ENCODE measurements at places on chromosomes 3 and 15.

GRCh38 chr3:165883863-165884478 is 46.7 kb upstream of the BCHE start:
- no peak for DNase-seq

GRCh38 chr3:13504161-13504831 is 24.2 kb downstream of the HDAC11 start:
- DNase-seq = no peak

- DNase-seq = peak; percentile 1
Observed at GRCh38 chr3:55965776-55966175, 478.7 kb upstream of the WNT5A start.

DNA sequence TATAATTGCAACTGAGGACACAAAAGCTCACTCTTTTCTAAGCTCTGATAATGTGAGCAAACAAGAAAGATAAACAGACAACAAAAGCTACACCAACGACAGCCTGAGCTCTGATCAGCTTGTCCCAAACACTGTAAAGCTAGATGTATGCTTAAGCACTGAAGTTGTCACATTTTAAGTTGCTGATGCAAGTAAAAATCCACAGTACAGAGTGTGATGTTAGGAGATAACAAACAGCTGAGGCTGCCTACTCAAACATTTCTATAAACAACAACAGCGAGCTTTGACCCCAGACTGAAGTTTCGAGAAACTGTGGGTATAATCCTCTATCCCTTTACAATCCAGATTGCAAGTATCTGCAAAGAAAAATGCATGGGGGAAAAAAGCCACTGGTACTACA is 10.7 kb downstream of the MTHFS start:
- no peak for DNase-seq

- DNase-seq = no peak
Observed at GRCh38 chr3:64008487-64009351, 14.6 kb downstream of the PSMD6 start.

DNA sequence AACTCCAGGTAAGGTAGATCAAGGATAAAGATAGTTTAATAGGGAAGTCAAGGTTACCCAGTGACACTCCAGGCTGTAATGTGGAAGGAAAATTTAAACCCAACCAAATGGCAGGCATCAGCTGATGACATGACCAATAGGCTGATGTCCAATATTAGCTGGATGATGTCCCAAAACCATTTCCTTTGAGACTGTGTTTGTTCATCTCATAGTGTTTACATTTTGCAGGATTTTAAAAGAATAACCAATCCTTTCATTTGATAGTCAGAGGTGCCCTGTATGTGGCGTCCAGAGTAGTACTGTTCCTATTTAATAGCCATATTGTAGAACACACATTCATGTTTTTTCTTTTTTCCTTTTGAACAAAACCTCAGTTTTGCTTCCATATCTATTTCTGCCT is 23.3 kb upstream of the TMEM158 start:
- no peak for DNase-seq

DNA sequence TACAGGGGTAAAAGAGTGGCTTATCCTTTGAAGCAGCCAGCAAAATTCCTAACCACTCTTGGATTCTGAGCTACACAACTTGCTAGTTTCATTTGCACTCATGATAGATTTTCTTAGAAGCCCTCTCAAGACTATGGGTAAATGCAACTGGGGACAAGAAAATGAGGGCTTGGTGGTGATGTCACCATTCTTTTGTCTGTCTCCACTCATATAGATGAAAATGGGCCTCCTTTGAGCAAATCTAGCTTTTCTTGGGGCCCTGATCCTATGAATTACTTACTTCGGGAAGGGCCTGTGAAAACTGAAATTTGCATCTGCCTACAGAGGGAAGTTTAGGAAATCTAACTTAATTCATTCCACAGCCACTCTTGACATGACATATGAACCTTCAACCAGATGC is 486.3 kb downstream of the MAGI1 start:
- DNase-seq = no peak

- DNase-seq = no peak
Observed at GRCh38 chr3:193574488-193575070, 18.4 kb upstream of the OPA1 start.

GRCh38 chr3:191342411-191342810 is 12.1 kb upstream of the UTS2B start:
- DNase-seq = no peak

GRCh38 chr3:132978464-132978863 is 59.7 kb upstream of the TMEM108 start:
- DNase-seq = no peak

GRCh38 chr3:67090474-67090873 is 92.4 kb downstream of the KBTBD8 start:
- no peak for DNase-seq

DNA sequence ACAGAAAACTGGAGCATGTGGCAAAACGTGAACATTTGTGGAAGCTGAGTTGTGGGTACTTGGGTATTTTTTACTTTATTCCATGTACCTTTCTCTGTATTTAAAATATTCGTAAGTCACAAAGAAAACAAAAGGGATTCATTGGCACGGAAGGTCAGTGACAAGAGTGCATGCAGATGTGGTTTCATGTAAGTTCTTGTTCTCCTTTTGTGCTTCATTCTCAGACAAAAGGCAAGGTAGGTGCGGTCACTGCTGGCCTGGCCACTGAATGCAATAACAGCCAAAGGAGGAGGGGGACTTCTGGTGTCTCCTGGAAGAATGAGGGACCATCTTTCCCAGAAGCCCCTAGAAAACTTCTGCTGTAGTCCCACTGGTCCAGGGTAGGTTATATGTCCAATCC is 200.0 kb upstream of the TOPAZ1 start:
- no peak for DNase-seq

DNA sequence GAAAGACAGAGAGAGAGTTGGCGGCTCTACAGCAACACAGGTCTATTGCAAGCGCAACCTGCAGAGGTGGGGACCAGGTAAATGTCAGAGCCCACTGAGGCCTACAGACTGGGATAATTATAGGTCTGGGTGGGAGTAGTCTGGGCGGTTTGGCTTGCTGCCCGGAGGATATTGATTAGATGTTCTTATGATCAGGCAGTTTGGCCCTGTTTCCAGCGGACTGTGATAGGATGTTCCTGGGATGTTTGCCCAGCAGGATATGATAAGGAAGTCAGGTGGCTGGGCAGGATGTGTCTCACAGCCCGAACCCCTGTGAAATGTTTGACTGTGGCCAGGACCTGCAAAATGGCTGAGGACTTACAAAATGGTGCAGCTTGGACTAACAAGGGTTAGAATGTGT is 364.9 kb downstream of the NAALADL2 start:
- no peak for DNase-seq

- no peak for DNase-seq
Observed at GRCh38 chr3:35422101-35422500, 217.2 kb upstream of the ARPP21 start.

DNA sequence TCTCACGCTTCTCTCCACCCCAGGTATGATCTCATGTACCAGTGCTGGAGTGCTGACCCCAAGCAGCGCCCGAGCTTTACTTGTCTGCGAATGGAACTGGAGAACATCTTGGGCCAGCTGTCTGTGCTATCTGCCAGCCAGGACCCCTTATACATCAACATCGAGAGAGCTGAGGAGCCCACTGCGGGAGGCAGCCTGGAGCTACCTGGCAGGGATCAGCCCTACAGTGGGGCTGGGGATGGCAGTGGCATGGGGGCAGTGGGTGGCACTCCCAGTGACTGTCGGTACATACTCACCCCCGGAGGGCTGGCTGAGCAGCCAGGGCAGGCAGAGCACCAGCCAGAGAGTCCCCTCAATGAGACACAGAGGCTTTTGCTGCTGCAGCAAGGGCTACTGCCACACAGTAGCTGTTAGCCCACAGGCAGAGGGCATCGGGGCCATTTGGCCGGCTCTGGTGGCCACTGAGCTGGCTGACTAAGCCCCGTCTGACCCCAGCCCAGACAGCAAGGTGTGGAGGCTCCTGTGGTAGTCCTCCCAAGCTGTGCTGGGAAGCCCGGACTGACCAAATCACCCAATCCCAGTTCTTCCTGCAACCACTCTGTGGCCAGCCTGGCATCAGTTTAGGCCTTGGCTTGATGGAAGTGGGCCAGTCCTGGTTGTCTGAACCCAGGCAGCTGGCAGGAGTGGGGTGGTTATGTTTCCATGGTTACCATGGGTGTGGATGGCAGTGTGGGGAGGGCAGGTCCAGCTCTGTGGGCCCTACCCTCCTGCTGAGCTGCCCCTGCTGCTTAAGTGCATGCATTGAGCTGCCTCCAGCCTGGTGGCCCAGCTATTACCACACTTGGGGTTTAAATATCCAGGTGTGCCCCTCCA is 19.1 kb downstream of the TYRO3 start:
- DNase-seq = no peak

All from KBM-7 (cell line).